ENCODE measurements at places on chromosomes 2 and 18.

DNA sequence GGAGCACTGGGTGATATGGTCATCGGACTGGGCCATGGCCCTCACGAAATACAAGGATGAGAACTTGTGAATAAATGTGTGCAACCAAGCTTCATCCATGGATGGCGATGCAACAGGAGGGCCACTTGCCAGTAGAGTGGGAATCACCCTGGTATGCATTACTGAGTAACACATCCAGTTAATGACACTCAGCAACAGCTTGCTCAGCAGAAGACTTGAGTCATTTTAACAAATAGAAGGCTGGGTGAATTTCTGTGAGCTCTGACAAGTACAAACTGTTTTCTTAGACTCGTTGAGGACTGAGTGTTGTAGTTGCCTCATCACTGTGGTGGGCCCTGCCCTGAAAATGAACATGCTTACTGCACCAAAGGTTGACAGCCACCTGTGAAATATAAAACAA lies 221.6 kb downstream of the NCKAP5 start:
- DNase-seq: no peak

DNA sequence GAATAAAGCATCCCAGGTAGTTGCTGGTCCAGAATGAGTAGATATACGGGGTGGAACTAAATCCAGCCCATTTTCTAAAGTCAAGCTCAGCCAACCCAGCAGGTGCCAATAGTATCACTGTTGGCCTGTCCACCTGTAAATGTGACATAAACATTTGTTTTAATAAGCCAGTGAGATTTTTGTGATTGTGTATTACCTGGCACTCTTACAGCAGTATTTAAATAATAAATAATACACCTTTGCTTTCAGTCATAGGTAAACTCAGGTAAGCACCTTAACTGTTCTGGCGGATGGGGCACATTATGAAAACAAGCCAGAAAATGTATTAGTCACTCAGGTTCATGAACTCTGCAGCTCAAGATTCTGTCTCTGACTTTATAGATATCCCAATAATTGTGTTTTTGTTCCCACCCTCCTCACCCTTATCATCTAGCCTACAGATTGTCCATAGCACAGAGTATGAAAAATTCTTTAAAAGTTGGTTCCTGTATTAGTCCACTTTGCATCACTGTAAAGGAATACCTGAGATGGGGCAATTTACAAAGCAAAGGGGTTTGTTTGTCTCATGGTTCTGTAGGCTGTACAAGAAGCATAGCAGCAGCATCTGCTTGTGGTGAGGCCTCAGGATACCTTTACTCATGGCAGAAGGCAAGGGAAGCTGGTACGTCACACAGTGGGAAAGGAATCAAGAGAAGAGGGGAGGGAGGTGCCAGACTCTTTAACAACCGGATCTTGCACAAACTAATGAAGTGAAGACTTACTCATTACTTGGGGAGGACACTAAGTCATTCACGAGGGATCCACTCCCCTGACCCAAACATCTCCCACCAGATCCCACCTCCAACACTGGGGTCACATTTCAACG lies 73.0 kb upstream of the CYRIA start:
- no peak for DNase-seq

- DNase-seq: no peak
Measured at GRCh38 chr2:73969356-73969755, 15.4 kb upstream of the TET3 start.

DNA sequence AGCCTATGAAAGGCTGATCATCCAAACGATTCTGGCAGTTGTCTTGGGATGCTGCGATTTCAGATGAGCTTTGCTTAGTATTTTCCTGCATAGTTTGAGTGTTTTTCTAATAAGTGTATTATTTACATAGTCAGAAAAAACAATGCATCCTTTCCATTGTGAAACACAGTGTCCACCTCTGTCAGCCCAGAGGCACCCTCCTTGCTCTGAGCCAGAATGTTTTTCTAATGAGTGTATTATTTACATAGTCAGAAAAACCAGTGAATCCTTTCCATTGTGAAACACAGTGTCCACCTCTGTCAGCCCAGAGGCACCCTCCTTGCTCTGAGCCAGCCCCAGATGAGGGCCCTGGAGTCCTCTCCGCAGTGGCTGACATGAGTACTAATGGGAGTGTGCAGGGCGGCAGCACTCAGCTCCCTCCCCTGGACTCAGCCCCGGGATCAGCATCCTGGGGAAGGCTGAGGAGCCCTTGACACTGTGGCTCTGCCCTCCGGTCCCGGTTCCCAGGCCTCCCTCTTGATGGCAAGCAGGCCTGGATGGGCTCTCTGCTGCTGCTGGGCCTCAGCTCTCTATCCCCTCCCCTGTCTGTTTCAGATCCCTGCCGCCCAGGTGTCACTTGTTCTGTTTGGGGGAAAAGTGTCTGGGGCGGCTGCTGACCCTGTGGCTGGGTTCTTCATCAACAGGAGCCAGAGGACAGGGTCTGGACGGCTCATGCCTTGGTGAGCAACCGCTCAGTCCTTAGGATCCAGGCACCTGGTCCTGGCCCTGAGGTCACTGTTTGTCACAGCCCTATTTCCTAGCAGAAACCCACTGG lies 5.9 kb downstream of the MFSD2B start:
- peak; percentile 43 for DNase-seq

DNA sequence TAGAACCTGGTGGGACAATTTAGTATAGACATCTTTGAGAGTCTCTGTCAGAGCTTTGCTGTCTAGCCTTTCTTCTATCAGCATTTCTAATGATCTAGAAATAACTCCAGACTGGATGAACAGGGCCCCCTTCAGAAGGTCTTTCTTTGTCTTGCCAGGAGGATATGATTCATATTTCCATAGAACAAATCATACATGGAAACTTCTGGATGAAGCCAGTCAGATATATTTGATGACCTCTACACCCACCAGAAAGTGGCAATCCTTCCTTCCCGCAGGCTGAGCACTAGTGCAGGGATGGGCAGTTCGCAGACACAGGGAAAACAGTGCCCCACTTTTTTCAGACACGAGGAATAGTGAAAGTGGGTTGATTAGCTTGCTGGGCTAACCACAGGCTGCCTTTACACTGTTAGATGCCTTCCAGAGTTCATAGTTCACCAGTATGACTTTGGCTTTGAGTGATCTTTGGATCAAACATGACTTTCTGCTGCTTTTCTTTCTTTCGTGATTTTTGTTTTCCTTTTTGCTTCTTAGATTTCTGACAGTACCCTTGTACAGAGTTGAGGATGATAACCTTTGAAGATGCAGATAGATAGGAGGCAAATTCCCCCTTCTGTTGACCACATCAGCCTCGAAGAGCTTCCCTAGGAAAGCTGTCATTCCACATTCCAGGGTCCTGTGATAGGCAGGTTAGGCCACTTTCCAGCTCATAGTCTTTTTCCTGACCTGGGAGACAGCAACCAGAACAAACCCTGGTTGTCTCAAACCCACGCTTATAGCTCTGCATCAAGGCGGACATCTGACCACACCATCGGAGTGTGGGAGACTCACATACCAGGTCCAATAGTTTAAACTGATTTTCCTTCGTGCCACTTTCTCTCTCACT lies 237.0 kb downstream of the ZNF407 start:
- no peak for DNase-seq

DNA sequence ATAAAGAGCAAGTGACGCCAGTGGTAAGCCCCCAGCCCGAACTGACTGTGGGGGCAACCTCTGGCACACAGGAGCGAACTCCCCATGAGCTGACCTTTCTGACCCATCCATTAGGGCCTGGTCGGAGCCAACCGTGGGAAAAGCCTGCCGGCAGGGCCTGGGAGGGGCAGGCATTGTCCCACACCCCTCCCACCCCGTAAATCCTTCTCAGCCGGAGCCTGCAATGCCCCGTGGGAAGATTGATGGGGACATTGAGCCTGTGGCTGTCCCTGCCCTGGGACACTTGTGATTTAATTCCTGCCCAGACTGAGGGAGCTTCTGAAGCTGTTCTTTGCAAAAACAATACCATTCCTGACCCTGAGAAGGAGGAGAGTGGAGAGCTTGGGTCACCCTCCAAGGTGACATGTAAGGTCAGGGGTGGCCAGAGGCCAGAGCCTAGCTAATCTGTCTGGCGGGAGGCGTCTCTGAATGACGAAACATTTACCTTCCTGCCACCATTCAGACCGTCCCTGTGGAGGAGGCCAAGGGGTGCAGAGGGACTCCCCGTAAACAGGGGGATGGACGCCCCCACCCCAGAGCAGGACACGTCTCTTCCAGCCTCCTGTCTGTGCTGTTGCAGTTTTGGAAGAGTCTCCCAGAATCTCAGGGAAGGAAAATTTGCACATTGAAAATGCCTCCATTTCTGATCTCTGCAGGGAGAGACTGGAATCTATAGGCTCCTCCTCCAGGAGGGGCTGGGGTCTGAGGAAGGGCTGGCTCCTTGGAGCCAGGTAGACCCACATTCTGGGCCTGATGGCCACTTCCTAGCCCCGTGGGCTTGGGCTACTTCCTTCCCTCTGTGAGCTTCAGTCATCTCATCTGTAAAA lies 51.2 kb upstream of the HS6ST1 start:
- DNase-seq: no peak

DNA sequence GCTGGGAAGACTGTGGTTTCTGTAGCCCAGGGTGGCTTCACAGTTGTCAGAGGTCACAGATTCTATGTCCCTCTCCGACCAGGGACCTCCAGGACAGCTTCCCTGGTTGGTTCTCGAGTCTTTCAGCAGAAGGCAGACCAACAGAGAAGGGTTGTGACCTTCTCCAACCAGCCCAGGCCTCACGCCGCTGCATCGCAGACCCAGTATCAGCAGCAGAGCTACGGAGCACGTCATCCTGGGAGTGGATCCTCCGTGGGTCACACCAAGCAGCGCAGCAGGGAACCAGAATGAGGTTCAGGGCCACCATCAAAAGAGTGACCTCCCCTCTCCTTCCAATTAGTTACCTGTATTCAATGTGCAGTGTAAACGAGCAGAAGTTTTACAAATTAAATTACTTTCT lies 49.3 kb downstream of the ST3GAL5 start:
- no peak for DNase-seq

- peak; percentile 51 for DNase-seq
Measured at GRCh38 chr2:12168791-12169388, 422.5 kb downstream of the LPIN1 start.

DNA sequence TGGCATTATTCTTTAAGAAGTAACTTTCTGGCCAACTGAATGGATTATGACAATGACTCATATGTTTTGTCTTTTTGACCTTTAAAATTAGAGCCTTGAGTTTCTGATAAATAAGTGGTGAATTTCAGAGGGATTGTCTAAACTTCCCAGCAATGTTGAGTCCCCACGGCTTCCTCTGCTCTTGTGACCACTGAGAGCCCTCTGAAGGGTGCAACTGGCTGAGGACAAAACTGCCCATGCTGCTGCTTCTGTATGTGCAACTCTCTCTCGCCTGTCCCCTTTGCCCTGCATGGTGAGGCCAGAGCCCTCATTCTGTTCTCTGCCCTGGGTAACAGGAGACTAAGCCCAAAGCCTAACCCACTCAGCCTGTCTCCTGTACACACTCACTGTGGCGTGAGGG lies 52.7 kb upstream of the SLC14A1 start:
- no peak for DNase-seq

DNA sequence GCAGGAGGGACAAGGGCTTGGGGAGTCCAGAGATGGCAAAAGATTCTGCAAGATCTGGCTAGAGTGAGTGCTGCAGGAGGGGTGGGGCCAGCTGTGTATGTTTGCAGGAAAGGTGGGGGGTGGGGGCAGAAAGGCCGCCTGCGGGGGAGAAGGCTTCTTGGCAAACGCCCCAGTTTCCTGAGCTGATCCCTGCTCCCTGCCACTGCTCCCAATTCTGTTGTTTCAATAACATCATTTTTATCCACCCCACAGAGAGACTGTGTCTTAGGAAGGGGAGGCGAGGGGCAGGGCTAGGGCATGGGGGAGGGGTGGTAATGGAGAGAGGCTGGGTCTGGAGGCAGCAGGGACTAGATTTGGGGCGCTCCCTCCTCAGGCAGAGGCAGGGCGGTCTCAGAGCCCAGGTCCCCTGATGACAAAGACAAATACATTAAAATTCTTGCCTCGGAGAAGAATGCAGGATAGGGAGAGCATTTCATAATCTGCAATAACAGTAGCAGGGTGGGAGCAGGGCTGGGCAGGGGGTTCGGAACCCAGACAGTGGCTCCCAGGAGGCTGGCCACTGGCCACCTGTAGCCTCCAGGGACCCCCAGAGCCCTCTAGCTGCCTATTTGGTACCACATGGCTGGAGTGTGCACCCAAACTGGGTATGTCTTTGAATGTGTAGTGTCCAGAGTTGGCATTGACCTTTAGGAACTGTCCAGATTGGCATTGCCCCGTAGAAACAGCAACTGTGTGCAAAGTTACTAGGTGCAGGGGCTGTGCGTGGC lies 2.1 kb upstream of the WNT6 start:
- DNase-seq: no peak

GRCh38 chr18:79200546-79201268 lies 131.5 kb downstream of the ATP9B start:
- peak; percentile 14 for DNase-seq

GRCh38 chr2:136651456-136652010 lies 113.8 kb upstream of the THSD7B start:
- DNase-seq: no peak

- no peak for DNase-seq
Measured at GRCh38 chr2:898319-898718, 52.3 kb upstream of the SNTG2 start.

DNA sequence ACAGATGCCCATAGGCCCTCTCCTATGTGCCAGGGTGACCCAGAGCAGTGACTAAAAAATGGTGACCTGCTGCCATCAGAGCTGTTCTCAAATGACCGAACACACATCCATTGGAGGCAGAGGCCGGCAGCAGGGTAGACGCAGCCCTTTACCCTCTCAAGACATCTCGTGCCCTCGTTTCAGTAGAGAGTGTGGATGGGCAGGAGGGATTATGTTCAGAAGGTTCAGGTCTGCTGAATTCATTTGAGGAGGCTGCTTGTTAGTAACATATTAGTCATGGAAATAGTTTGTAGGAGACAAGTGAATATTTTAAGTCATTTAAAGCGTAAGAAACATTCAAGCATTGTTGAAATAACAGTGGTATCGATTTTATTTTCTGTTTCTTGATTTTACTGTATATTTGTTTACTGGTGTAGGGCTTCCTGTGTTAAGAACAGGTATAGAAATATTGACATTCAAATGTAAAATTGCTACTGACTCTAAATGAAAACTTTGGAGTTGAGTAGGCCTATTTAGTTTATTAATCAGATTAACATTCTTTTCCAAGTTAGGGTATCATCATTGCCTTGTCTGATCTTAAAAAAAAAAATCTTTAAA lies 82.6 kb downstream of the ZNF532 start:
- no peak for DNase-seq

DNA sequence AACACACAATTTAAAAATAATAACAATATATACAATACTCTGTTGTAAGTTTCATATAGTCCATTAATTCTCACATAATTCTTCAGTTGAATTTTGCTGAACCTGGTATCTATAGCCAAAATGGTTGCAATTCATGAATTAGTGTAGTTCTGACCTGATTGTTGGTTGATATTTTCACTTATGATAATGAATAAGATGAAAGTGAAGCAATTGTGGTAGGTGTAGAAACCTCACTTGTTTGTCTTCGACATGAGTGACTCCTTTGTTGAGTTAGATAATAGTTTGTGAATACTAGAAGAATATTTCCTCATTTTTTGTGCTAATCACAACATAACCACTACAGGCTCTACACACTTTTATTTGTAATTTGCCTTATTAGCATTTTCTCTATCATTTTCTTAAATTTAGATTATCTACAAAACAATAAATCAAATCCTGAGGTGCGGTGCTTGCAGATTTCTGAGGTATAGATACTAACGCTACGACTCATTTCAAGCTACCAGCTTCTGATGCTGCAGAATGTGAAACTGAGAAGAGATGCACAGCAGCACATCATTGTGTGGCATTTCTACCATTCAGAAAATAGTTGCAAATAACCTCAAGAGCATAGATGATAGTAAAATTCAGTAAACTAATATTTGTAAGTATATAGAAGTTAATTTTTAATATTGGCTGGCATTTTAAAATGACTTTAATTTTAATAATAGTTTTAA lies 117.9 kb downstream of the KCNH7 start:
- no peak for DNase-seq

GRCh38 chr2:28345619-28346018 lies 47.0 kb upstream of the FOSL2 start:
- no peak for DNase-seq
